Activated CD4-positive, alpha-beta T cell treated with anti-CD3 and anti-CD28 coated beads for 4 hours (primary cell): ENCODE measurements at places on chromosomes 2 and 18.

DNA sequence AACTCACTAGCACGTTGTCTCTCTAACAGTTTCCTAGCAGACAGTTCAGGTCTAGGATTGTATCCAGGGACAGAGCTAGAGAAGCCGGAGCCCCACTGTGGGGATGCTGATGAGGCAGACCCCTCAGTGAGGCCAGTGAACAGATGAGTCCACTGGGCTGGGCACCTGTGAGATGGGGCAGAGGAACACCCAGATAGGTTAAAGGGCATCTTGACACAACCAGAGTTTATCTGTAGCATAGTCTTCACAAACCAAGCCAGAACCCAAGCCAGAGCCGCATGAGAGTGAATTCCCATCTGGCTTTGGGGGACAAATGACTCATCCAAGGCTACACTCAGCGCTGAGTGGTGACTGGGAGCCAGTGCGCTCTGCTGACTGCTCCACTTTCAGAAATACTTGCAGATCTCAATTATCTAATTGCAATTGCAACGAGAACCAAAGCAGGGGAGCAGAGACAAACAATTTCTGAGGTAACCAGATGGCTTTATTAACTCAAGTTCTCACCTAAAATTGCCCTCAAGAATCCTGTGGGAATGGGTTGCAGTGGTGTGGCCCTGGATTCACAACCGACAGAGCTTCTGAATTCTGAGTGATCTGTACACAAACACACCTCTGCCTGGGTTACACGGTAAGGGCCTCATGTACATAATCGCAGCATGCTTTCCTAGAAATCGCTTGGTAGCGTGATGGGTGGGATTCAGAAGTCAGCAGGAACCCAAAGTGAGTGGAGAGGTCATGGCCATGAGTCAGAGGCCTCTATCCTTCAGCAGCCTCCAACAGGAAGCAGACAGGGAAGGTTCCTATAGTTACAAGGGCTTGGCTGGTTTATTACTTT is 48.7 kb upstream of the MSH2 start:
- no peak for DNase-seq

DNA sequence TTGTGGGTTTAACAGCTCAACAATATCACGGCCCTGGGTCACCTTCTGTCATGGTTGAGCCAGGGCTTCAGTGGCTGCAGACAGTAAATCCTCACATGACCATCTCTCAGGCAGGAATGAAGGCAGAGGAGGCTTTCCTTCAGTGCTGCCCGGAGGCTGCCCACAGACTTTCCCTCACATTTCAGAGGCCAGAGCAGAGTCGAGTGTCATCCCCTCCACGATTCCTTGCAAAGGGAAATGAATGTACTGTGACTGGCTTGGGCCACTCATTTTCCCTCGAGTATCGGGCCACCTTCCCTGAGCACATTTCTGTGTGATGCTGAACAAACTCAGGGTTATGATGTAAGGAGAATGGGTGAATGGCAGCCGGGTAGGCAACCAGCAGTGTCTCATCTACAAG is 10.0 kb upstream of the REEP1 start:
- no peak for DNase-seq

DNA sequence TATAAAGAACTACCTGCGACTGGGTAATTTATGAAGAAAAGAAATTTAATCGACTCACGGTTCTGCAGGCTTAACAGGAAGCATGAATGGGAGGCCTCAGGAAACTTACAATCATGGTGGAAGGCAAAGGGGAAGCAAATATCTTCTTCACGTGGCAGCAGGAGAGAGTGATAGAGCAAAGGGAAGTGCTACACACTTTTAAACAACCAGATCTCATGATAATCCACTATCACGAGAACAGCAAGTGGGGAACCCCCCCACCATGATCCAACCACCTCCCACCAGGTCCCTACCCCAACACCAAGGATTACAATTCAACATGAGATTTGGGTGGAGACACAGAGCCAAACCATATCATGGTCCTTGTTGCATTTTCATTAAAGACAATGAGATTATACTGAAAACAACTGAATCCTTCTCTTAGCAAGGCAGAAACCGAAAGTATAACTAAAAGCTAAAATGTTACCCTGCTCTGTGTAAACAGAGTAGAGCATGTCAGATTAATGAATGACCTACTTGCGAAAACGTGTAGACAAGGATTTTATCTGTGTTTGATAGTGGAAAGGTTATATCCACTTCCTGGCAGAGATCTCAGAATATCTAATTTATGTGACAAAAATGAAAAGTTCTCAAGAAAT is 60.1 kb upstream of the RBBP8 start:
- DNase-seq, result no peak

DNA sequence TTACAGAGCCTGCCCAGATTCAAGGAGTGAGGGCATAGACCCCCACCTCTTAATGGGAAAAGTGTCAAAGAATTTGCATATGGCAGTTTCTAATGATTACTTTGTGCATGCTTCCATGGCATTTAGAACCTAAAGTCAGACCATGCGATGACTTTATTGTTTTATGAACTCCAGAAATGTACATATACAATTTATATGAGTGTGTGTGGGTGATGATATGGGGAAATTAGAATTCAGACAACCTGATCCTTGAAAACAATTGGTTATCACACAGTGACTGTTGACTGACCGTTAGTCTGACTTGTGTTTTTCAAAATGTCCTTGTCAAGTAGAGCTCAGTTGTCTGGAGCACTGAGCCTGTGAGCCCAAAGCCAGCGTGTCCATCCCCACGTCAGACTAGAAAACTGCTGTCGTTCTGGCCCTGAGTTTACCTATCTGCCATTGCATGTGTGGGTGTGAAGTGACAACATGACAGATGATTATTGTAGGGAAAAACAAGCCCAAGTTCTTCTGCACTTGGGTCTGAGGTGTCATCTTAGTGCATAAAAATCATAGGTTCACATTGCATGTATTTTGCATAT is 128.4 kb downstream of the MYO3B start:
- DNase-seq, result no peak

GRCh38 chr2:9573840-9574239 is 18.2 kb upstream of the ADAM17 start:
- DNase-seq, result no peak

GRCh38 chr2:29013057-29013780 is 32.1 kb downstream of the TOGARAM2 start:
- no peak for DNase-seq

GRCh38 chr18:25052511-25052921 is 299.4 kb downstream of the ZNF521 start:
- DNase-seq, result no peak

GRCh38 chr2:229129738-229130371 is 141.2 kb downstream of the PID1 start:
- no peak for DNase-seq

GRCh38 chr2:127235082-127235702 is 15.1 kb upstream of the CYP27C1 start:
- DNase-seq, result no peak

- no peak for DNase-seq
These were observed 29.3 kb upstream of the DCC start for GRCh38 chr18:52310651-52311050.

DNA sequence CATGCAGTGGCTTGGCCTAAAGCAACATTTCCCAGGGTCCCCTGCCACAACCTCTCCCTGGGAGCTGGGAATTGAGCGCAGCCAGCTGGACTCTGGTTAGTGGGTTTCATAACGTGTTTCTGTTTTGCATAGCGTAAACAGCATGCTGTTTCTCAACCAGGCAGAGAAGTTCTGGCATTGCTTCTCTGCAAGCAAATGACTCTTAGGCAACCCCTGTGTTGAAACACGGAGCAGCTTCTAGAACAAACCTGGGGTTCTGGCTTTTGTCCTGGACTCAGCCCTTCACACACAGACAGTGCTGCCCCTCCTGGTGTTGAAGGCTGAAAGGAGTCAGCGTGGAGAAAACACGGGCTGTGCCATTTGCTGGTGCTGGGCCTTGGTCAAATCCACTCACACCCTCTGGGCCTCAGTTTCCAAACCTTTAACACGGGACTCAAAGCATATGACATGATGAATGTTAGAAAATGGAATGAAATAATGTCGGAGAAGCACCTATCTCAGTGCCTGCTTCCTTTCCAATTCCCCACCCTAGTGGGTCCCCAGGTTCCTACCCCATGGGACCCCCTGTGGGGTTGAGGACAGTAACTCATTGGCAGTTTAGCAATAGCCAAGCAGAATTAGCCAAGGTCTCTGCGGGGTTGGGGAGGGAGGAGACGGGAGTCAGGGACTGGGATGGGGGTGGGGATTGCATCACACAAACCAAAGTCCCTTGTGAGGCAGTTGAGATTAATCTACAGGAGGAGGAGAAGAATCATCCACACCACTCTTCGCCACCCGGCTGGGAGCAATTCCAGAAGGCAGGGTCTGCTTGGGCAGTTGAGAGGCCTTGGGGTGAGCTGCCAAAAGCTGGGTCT is 30.2 kb upstream of the IL1R2 start:
- DNase-seq, result no peak

GRCh38 chr2:38230756-38231155 is 146.3 kb downstream of the ATL2 start:
- DNase-seq, result no peak

- no peak for DNase-seq
These were observed 182.5 kb upstream of the OSR1 start for GRCh38 chr2:19540739-19541525.

GRCh38 chr18:77133835-77134496 is 1.4 kb upstream of the MBP start:
- DNase-seq, result no peak

GRCh38 chr2:128445523-128445900 is 126.8 kb upstream of the HS6ST1 start:
- no peak for DNase-seq

- no peak for DNase-seq
These were observed 522.2 kb downstream of the PIK3C3 start for GRCh38 chr18:42477267-42477666.

DNA sequence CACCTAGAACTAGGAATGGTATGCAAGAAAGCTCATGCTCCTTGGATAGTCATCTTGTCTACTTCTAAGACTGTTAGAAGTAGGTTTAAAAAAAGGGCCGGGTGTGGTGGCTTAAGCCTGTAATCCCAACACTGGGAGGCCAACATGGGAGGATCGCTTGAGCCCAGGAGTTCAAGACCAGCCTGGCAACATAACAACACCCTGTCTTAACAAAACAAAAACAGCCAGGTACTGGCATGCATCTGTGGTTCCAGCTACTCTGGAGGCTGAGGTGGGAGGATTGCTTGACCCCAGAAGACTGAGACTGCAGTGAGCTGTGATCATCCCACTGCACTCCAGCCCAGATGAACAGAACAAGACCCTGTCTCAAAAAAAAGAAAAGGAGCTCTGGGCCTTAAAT is 19.9 kb downstream of the PNO1 start:
- DNase-seq, result no peak

DNA sequence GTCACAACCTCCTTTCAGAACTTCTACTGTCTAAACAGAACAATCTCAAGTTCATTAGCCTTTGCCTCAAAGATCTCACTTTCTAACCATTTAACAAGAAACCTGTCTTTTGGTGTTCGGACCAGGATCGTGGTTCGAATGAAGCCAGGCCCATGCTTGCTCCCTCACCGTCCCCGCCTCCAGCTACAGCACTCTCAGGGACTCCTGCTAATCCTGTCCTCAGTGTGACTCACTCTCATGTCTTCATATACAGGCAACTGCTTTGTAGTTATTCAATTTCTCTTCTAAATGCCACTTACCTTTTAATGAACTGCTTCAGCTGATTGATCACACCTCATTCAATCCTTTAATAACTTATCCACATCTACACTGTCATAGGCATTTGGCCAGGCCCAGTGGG is 15.8 kb downstream of the SERTAD2 start:
- no peak for DNase-seq

GRCh38 chr2:232137356-232138147 is 176.0 kb downstream of the DIS3L2 start:
- no peak for DNase-seq

- DNase-seq, result no peak
These were observed 16.8 kb upstream of the CRIM1 start for GRCh38 chr2:36338827-36339145.

- DNase-seq, result no peak
These were observed 707 bp upstream of the SERPINB7 start for GRCh38 chr18:63774511-63774910.

DNA sequence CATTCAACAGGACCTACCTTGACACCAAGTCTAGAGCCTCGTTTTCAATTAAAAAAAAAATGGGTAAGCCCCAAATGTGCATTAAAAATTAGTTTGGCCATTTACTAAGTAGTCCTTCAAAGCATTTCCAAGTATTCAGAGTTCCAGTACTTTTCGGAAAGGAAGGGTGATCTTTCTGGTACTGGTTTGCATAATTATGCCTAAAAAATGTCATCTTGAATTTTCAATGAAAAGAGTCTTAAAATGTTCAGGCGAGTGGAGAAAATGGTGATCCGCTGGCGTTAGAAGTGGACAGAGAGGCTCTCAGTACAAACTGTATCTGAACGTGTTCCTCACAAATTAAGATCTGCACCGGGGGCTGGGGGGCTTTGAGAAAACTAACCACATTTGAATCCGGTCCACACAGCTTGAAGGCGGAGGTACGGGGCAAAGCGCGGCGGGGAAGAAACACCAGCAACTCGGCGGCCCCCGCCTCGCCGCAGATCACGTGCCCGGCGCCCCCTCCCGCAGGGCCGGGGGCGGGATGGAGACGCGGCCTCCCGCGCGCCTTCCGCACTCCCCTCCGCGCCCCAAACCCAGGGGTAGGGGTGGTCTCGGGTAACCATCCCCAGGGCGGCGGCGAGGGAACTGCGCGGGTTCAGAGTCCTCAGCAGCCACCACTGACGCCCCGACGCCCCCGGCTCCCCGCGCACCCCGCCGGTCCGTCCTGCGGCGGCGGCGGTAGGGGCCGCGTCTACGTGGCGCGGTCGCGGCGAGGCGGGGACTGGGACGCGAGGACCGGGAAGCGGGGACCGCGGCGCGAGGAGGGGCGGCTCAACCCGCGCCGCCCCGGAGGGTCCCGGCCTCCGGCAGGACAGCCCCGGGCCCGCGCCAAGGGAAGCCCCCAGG is 564 bp downstream of the LPIN2 start:
- peak; percentile 52 for DNase-seq

DNA sequence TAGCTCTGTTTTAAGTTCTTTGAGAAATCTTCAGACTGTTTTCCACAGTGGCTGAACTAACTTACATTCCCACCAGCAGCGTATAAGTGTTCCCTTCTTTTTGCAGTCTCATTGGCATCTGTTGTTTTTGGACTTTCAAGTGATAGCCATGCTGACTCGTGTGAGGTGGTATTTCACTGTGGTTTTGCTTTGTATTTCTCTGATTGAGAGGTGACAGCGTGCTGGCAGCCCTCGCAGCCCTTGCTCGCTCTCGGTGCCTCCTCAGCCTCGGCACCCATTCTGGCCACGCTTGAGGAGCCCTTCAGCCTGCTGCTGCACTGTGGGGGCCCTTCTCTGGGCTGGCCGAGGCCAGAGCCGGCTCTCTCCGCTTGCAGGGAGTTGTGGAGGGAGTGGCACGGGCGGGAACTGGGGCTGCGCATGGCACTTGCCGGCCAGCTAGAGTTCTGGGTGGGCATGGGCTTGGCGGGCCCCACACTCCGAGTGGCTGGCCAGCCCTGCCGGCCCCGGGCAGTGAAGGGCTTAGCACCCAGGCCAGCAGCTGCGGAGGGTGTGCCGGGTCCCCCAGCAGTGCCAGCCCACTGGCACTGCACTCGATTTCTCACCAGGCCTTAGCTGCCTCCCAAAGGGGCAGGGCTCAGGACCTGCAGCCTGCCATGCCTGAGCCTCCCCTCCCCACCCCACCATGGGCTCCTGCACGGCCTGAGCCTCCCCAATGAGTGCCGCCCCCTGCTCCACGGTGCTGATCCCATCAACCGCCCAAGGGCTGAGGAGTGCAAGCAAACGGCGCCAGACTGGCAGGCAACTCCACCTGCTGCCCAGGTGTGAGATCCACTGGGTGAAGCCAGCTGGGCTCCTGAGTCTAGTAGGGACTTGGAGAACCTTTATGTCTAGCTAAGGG is 151.8 kb downstream of the IRS1 start:
- DNase-seq, result no peak

- no peak for DNase-seq
These were observed 2022.0 kb upstream of the CELF4 start for GRCh38 chr18:39587586-39587985.
